ENCODE measurements at places on chromosomes 6 and 20. TPM values are rescaled to one million over a fixed set of nuclear protein-coding genes. Genes with fewer than 3 reads are reported as not detected.

Gene MAN1A1
- 15.4 TPM for total RNA-seq

Gene PNPLA1
- not detected for total RNA-seq

Gene NKX2-2
- not detected for total RNA-seq

Gene ECT2L
- not detected for total RNA-seq

Gene FKBP1C
- 1.1 TPM for total RNA-seq

Gene RPS18
- total RNA-seq = 6,385 TPM

Gene BHLHE23
- not detected for total RNA-seq

Gene SPATS1
- total RNA-seq = not detected

Gene CST4
- not detected for total RNA-seq

Gene GSTA3
- total RNA-seq = not detected

Gene SYCP2
- not detected for total RNA-seq

Gene RRP36
- 95.4 TPM for total RNA-seq

Gene TPBG
- 47.2 TPM for total RNA-seq

Gene AGER
- 1.4 TPM for total RNA-seq

Gene KCNK15
- total RNA-seq = not detected

Gene TCF15
- total RNA-seq = not detected

Gene CALHM4
- not detected for total RNA-seq

Gene HRH3
- total RNA-seq = 0.15 TPM

Gene TINAG
- total RNA-seq = not detected

Gene DEFB132
- not detected for total RNA-seq

Gene COL9A1
- 4.8 TPM for total RNA-seq

Gene PXDC1
- total RNA-seq = 8.1 TPM

Gene SIRPB2
- not detected for total RNA-seq

Gene KCNK17
- total RNA-seq = not detected

Gene STX11
- 16.1 TPM for total RNA-seq

Gene RNGTT
- 40.8 TPM for total RNA-seq

Gene RIPOR3
- 2.6 TPM for total RNA-seq

Gene PCK1
- 0.05 TPM for total RNA-seq

Gene VIP
- not detected for total RNA-seq

Gene PI16
- not detected for total RNA-seq

Gene MRS2
- total RNA-seq = 14.8 TPM

Gene PEX7
- total RNA-seq = 3.9 TPM

Gene KPNA5
- 11.6 TPM for total RNA-seq

Gene LY6G5C
- total RNA-seq = 1.6 TPM

Gene SLC17A2
- not detected for total RNA-seq

Gene MAP3K5
- total RNA-seq = 15.2 TPM

Gene DUSP15
- 2.5 TPM for total RNA-seq

Gene RPL10A
- total RNA-seq = 2,010 TPM

Data from SJCRH30 (cell line).